Hepatic stellate cell (primary cell): ENCODE measurements at places on chromosomes 6 and 20.

DNA sequence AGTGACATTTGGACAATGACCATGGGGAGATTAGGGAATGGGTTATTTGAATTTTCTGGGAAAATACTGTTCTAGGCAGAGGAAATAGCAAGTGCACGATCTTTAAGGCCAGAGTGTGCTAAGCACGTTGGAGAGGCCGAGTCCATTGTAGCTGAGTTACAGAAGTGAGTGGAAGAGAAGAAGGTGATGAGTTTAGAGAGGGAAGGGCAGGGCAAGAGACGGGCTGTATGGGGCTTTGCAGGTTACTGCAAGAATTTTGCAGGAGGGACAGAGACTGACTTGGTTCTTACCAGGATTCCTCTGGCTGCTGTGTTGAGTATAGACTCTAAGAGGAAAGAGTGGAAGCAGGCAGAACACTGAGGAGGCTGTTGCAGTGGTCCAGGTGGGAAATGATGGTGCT lies 1.1 kb upstream of the NCOA3 start:
- no peak for DNase-seq

- peak; percentile 87 for DNase-seq
Observed at GRCh38 chr20:23349338-23350195, 1.0 kb upstream of the NXT1 start.

- no peak for DNase-seq
Observed at GRCh38 chr6:16343593-16343992, 105.2 kb downstream of the GMPR start.

DNA sequence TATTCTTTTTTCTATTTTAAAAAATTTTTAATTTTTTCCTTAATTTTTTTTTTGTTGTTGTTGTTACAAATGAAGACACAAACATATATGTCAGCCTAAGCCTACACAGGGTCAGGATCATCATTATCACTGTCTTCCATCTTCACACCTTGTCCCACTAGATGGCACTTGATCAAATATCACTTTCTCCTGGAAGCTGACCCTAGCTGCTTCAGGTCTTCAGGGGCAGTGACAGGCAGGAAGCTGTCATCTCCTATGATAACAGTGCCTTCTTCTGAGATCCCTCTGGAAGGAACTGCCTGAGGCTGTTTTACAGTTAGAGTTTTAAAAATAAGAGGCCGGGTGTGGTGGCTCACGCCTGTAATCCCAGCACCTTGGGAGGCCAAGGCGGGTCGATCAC lies 70.2 kb upstream of the EEF1E1 start:
- no peak for DNase-seq

- no peak for DNase-seq
Observed at GRCh38 chr6:140475086-140475485, 1100.6 kb upstream of the CITED2 start.

GRCh38 chr20:58546416-58546711 lies 31.2 kb upstream of the APCDD1L start:
- DNase-seq, result no peak

DNA sequence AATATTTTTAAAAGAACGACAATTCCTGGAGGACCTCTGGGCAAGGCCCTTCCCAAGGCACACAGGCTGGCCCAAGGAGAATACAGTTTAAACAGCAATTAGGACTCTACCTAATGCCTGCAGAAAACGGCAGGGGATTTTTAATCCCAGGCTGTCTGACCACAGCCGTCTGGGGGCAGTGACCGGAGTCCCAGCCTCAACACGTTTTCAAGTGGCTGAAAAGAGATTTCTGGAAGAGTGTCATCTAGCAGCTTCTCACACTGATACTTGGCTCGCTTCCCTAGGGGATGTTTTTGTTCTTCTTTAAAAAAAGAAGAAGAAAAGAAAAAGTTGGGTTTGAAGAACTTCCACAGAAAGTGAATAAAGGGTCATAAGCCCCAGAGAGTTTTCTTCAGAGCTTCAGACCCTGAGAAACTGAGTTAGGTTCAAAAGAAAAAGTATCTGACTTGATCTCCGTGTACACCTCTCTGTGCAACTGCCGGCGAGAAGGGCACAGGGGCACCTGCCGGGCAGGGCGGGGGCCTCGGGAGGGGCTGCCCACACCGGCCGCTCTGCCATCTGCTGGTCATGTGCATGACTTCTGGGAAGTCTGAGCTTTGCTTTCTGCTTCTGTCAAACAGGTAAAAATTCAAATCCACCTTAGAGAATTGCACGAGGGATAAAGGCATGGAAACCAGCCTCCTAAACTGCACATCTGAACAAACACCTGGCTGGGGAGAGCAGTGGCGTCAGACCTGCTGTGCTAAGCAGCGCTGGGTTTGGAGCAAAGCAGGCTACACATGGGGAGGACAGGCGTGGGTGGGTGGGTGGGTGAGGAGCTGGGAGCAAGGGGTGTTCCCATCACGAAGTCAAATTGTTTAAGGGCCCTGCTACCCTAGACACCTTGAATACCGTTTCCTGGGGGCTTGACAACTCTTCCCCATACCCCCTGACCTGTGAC lies 33.0 kb downstream of the RRBP1 start:
- no peak for DNase-seq

GRCh38 chr6:5525209-5525608 lies 263.9 kb downstream of the FARS2 start:
- no peak for DNase-seq

GRCh38 chr6:111687652-111688051 lies 82.0 kb upstream of the TRAF3IP2 start:
- DNase-seq, result no peak

GRCh38 chr6:25934735-25935313 lies 4.3 kb upstream of the SLC17A2 start:
- peak; percentile 2 for DNase-seq

DNA sequence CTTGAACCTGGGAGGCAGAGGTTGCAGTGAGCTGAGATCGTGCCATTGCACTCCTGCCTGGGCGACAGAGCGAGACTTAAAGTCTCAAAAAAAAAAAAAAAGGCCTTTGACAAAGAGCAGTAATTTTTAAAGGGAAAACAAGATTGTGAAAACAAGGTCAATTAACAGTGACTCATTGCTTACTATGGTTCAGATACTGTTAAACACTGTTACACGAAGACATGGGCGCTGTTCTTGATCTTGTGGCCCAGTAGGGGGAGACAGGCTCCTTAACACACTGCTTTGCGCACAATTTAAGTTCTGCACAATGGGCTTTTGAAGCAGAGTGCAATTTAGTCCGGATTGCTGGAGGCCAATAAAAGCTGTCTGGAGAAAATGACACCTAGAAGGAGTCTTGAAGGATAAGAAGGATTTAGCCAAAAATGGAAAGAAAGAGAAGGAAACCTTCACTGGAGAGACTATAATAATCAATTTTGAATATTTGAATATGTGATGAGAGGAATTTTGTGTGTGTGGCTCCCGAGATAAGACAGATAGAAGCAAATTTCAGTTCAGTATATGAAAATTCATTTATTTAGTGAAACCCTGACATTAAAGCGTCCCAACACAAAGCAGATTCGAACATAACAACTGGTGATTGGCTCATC lies 6.0 kb upstream of the LATS1 start:
- DNase-seq, result peak; percentile 60

DNA sequence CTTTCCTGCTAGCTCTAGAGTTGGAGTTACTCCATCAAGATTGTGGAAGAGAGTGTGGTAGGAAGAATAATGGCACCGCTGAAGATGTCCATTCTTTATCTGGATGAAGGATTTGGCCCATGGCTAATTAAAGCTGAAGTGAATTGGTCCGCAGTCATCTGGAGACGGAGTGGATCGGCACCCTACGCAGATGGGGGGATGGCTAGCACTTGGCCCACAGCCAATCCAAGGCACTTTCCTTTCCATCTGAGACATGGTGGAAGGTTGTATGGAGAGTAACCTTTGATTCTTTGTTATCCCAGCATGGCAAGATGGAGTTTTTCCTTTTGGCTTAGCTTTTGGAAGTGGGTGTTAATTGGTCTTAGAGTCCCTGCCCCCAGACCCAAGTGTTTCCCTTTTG lies 88.3 kb downstream of the JPH2 start:
- DNase-seq, result no peak

DNA sequence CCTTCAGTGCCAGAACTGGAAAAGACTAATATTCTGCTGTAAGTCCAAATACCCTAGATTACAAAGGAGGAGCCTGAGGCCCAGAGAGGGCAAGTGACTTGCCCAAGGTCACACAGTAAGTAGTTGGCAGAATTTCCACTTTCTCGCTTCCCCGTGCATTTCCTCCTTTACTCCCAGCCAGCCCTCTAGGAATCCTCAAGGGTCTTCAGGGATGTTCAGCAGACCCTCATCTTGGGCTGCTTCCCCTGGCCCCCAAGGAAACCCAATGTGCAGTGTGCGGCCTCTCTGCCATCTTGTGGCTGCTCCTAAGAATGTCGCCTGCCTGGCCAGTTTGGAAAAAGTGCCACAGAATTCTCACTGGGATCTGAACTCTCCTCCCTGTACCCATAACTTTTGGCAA lies 217.7 kb upstream of the LRFN2 start:
- DNase-seq, result no peak

DNA sequence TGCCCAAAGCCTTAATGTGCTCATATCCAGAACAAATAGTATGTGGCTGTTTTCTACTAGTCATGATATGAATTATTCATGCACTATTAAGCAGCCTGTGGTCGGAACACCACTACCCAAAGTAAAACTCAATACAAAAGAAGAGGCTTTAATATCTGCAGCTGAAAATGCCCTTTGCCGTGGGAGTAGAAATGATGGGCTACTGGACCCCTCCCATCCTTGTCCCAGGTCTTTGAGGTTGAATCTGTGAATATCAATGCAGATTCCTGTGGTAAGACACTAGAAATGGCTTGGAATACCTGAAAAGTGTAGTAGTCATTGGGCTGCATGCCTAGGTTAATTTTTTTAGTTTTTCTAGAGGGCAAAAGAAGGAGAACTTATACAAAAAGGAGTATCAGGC lies 303.7 kb downstream of the TBC1D7 start:
- DNase-seq, result no peak

GRCh38 chr20:18466574-18466893 lies 296 bp downstream of the DZANK1 start:
- DNase-seq, result no peak

GRCh38 chr6:109687271-109687761 lies 3.7 kb downstream of the AK9 start:
- DNase-seq, result peak; percentile 65

DNA sequence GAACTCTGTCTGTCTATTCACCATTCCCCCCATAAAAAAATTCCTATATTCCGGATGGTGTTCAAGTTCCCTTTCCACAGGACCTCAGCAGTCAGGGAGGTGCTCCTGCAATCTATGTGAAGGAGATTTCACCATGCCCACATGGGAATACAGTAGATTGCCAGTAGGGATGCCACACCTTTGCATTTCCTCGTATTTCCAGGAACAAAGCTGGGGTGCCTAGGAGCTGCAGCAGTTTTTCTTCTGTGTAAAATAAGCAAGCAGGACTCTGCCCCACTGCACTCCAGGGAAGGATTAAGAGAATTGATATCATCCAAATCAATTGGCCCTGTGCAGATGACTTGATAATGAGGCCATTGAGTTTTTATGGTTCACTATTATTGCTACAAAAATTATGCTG lies 7.4 kb upstream of the KIF16B start:
- no peak for DNase-seq

DNA sequence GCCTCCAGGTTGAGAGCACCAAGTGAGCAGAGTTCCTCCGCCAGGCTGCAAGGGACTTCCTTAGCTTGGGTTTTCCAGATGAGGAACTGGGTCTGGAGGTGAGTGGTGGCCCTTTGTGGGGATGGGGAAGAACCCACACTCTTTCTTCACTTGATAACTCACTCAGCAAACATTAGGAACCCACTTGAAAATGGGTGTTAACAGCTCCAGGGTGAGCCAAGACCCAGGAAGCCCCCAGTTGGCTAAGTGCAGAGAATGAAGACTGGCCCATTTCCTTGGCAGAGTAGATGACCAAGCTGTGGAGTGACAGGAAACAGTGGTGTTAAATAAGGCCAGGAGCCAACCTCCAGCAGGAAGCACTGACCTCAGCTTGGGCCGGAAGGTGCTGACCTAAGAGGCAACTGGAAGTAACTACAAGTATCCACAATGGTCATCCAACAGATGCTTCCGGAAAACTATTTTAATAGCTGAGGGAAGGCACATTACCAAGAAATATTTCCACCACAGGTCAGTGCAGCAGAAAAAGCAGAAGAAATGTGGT lies 22.7 kb downstream of the MRPL14 start:
- DNase-seq, result no peak

DNA sequence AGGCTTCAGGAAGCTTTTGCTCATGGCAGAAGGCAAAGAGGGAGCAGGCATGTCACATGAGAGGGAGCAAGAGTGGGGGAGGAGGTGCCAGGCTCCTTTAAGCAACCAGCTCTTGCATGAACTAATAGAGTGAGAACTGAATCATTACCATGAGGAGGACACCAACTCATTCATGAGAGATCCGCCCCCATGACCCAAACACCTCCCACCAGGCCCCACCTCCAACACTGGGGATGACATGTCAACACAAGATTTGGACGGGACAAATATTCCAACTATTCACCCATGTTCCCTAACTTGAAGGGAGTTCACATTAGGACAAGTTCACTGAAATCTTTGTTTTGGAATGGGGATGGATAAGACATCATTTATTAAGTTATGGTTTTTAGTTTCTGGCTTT lies 155.2 kb upstream of the ESR1 start:
- no peak for DNase-seq
